ENCODE measurements at places on chromosomes 2 and 18.
A peak's percentile ranks its signal among the peaks of the same experiment; 100 is the strongest.

DNA sequence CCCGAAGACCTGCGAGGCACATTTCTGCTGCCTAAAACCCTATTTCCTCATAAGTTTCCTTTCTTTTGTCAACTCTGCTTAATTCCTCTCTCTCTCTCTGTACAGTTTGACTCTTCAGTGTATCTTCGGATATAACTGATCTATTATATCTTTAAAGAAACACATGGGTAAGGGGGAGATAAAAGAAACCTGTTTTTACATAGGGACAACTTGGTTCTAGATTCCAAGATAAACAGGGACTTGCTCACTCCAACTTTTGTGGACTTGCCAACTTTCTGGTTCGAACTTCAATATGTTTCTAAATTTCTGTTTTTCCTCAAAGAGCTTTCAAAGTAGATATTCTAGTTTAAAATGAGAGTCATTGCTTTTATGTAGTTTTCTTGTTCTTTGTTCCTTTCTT, 182.7 kb upstream of the EPC2 start:
- no peak for DNase-seq

DNA sequence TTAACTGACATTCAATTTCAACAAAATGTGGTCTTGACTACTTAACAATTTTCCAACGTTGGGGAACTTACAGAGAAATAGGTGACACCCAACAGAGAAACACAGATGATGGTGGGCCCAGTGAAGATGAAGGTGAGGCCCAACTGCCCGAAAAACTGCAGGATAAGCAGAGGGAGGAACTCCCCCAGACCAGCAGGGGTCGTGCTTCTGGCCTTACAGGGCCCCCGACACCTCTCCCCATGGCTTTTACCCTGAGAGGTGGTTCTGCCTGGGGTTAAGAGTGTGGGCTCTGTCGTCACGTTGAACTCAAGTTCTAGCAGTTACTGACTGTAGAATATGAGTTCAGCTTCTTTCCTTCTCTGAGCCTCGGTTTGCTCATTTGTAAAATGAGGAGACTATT, 119.5 kb upstream of the SMIM21 start:
- DNase-seq, result no peak

- no peak for DNase-seq
Observed at GRCh38 chr2:19664646-19665045, 237.1 kb downstream of the TTC32 start.

GRCh38 chr2:193469251-193469650, 1274.5 kb upstream of the TMEFF2 start:
- DNase-seq, result no peak

DNA sequence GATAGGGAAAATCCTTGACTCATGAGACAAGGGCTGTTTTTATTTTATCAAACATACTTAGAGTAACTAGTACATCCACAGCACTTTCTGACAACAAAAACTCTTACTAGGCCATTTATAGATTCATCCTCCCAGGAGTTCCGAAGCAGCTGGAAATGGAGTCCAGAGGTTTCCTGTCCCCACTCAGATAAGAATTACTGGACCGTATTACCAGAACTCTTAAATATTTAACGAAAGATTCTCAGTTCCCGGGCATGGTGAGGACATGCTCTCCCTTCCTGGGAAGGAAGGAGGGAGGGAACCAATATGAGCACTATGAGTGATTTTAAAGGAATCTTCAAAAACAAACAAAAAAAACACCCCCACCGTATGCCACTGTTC, 41.2 kb downstream of the AKAIN1 start:
- no peak for DNase-seq

DNA sequence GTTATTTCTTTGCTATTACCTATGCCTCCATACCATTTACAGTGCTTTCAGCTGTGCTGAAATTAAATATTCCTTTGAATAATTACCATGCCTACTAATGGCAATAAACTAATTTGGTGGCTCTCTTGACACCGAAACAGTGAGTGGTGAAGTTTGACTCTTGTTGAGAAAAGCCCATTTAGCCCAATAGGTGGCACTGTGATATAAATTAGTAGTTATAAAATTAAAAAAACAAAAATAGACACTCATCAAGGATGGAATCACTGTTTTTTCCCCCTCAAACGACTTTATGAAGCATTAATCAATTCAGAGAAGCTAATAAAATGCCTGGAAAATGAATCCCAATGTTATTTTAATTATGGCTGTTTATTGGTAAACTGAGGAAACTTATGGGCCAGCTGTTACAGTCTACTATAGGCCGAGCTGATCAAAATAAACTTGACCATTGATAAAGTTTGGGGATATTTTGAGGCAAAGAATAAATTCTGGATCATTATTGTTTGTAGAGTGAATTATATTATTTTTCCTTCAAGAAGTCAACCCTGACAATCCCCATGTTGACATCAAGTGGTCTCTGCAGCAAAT, 339.6 kb downstream of the TRIB2 start:
- peak; percentile 16 for DNase-seq

- no peak for DNase-seq
Observed at GRCh38 chr2:119683713-119684443, 4.9 kb downstream of the TMEM177 start.

GRCh38 chr18:79795446-79795845, 2.3 kb upstream of the KCNG2 start:
- DNase-seq, result no peak

DNA sequence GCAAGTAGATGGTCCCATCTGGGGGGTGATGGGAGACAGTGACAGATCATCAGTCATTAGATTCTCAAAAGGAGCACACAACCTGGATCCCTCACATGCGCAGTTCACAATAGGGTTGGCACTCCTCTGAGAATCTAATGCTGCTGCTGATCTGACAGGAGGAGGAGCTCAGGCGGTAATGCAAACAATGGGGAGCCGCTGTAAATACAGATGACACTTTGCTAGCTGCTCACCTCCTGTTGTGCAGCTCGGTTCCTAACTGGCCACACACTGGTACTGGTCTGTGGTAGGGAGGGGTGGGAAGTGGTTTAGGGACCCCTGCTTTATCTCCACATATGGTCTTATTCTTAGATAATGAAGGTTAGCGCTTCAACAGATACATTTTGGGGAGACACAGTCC, 506.6 kb downstream of the PLCL1 start:
- no peak for DNase-seq

DNA sequence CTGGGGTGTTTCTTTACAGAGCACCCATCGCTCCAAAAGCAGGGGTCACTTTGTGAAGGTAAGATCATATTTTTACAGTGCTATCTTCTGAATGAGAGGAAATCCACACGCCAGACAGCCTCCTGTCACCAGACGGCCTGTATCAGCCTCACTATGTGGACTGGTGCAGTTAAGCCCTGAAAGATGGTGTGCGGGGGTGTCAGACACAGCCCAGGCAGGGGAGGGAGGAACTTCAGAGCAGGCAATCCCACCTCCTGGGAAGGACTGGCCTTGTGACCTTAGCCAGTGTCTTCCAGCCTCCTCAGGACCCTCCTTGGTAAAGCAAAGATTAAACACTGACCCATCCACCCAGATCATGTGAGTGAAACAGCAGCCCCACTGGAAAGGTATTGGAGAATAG, 249.4 kb upstream of the CTAGE1 start:
- no peak for DNase-seq

GRCh38 chr2:61371027-61371426, 99.9 kb downstream of the USP34 start:
- no peak for DNase-seq

DNA sequence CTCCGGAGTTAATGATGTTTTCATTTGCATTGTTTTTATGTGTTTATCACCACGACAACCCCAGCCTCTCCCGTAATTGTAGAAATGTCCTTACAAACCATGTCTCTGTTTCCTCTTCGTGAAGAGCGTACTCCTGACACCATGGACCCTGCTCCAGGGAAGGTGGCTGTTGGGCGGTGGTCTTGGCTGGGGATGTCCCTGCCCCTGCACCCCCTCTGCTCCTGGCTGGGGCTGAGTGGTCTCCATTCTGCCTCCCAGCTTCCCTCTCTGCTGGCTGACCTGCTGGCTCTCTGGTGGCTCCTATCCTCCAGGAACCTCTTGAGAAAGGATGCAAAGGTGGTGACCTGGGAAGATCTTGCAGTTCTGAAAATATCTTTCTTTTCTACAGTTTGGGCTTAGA, 81.1 kb downstream of the ASB1 start:
- DNase-seq, result no peak

GRCh38 chr18:62797329-62797728, 82.0 kb downstream of the PHLPP1 start:
- DNase-seq, result no peak

GRCh38 chr18:49694402-49694801, 118.9 kb downstream of the ACAA2 start:
- no peak for DNase-seq

DNA sequence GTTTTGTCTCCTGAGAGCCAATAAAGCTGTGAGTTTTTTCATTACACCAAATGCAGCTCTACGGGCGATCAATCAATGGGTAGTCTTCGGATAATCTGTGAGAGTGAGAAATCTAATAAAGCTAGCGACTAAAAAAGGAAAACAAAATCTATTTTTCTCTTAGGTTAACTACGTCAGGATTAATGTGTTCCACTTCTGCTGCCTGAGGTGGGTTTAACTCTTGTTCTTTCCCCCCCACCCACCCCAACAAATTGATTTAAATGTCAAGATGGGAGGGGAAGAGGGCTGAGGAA, 63.0 kb upstream of the PSMD14 start:
- no peak for DNase-seq

- no peak for DNase-seq
Observed at GRCh38 chr18:52289392-52289791, 50.6 kb upstream of the DCC start.

DNA sequence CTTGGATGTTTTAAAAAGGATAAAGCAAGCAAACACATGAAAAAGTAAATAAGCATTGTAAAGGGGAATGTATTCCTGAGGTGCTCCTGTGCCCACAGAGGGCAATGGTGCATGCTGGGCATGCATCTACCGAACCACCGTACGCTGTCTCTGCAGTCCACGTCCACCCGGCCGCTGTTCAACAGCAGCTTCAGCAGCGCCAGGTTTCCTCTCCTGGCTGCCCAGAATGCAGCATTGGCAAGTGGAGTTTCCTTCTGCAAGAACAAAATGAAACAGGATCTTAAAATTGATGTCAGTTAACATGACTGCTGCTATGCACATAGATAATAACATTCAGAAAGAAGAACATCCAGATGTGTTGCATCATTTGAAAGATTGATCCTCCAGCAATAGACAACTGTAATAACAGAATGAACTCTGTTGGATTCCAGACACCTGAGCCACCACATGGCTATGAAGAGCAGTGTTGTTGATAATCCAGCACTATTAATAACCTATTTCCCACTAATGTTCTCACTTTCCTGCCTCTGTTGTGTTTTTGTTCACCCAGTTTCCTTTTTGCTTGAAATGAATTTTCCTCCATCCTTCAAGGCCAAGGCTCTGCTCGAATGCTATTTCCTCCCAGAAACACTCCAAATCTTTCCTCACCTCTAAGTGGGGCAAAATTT, 13.6 kb downstream of the ANKRD29 start:
- peak; percentile 63 for DNase-seq

GRCh38 chr2:108316033-108316432, 27.3 kb downstream of the SULT1C2 start:
- DNase-seq, result no peak

GRCh38 chr2:161586517-161587167, 37.6 kb upstream of the SLC4A10 start:
- DNase-seq, result peak; percentile 11

Data from muscle of back (tissue), 13 donors.